ENCODE measurements at places on chromosomes 4 and X.

- DNase-seq = no peak
Observed at GRCh38 chrX:40550066-40550465, 30.7 kb upstream of the ATP6AP2 start.

- DNase-seq = no peak
Observed at GRCh38 chrX:48709522-48710112, 13.1 kb downstream of the SUV39H1 start.

DNA sequence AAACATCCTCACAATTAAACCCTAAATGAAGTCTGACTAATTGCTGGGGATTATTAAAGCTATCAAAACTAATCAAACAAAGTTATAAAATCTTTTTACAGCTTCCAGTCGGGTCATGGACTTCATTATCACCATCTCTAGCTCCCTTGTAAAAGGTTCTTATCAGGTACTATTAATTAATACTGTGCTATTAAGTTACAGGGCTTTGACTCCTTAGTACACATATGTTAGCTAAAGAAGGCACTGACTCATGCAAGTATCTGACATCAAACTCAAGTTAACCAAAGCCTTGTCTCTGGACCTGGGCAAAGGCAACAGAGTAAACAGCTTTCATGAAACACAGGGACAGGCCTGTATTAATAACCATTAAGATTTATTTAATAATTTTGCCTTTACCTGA lies 7.9 kb upstream of the ADH4 start:
- DNase-seq = no peak

- DNase-seq = peak; percentile 13
Observed at GRCh38 chr4:72997409-72997808, 72.1 kb downstream of the COX18 start.

GRCh38 chrX:107470971-107471370 lies 21.5 kb downstream of the FRMPD3 start:
- no peak for DNase-seq

Data from AG10803 (cell line).